ENCODE measurements at places on chromosomes 16 and 17. TPM values are rescaled to one million over a fixed set of nuclear protein-coding genes. Genes with fewer than 3 reads are reported as not detected.

Gene SPDYE4
- total RNA-seq, result not detected

Gene SDK2
- 3.1 TPM for total RNA-seq

Gene PAM16
- total RNA-seq, result 71.1 TPM

Gene TPSG1
- not detected for total RNA-seq

Gene CES3
- 1.4 TPM for total RNA-seq

Gene SEPTIN1
- 8.9 TPM for total RNA-seq

Gene CACNG1
- not detected for total RNA-seq

Gene TPPP3
- 118 TPM for total RNA-seq

Gene FNDC8
- not detected for total RNA-seq

Data from upper lobe of left lung (tissue), 6 donors.